ENCODE measurements at places on chromosomes 1 and 21. TPM values are rescaled to one million over a fixed set of nuclear protein-coding genes. Genes with fewer than 3 reads are reported as not detected.

- no peak for DNase-seq
Observed at GRCh38 chr1:42179275-42179674, 14.7 kb upstream of the GUCA2A start.

- no peak for DNase-seq
Observed at GRCh38 chr1:106676021-106676420, 380.5 kb upstream of the PRMT6 start.

Gene VASH2
- total RNA-seq: 0.94 TPM

Gene RBM15
- 23.4 TPM for total RNA-seq

Gene ACTN2
- 0.58 TPM for total RNA-seq

DNA sequence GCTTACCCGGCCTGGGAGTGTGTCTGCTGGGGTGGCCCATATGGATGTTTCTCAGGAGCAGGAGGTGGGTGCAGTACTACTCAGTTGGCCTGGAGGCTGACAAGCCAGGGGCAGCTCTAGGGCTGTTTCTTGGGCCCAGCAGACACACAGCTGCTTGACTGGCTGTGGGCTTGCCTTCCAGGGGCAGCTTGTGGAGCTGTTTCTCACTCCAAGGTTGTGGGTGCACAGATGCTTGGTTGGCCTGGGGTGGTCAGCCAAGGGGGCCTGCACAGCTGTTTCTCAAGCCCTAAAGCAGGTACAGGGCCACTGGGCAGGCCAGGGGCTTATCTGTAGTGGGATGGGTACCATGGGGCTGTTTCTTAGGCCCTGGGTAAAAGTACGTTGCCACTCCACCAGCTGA is 1078.1 kb upstream of the ADGRL2 start:
- DNase-seq: no peak

GRCh38 chr1:80582980-80583379 is 1217.8 kb upstream of the ADGRL2 start:
- no peak for DNase-seq

Gene PRKAA2
- 13.3 TPM for total RNA-seq

GRCh38 chr1:203713125-203713524 is 51.9 kb upstream of the LAX1 start:
- no peak for DNase-seq

Gene SARS1
- 123 TPM for total RNA-seq

DNA sequence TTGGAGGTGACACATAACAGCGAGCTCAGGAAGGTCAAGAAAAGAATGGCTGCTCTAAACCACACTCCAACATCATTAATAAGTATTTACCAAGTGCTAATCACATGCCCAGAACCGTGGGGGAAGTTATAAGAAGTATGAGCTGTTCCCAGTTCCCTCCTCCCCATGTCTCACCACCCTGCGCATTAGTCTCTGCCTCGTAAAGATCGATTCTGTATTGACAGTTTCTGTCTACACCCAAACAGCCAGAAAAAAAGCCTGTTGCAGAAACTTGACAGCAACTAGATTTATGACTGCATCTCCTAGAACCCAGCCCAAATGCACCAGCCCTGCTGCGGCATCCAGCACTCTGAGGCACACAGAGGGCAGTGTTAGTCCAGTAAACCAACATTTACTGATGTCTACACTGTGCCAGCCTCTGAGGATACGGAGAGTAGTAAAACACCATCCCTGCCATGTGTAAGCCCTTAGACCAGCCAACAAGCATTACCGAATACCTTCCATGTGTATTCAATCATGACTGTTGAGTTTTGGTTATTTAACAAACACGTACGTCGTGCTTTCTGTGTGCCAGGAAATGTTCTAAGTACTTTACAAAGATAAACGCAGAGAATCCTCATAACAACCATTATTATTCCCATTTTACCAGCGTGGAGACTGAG is 63.6 kb upstream of the ZBTB40 start:
- no peak for DNase-seq

Gene S100A11
- total RNA-seq: 231 TPM

GRCh38 chr1:155106862-155107261 is 20.8 kb upstream of the EFNA1 start:
- no peak for DNase-seq

DNA sequence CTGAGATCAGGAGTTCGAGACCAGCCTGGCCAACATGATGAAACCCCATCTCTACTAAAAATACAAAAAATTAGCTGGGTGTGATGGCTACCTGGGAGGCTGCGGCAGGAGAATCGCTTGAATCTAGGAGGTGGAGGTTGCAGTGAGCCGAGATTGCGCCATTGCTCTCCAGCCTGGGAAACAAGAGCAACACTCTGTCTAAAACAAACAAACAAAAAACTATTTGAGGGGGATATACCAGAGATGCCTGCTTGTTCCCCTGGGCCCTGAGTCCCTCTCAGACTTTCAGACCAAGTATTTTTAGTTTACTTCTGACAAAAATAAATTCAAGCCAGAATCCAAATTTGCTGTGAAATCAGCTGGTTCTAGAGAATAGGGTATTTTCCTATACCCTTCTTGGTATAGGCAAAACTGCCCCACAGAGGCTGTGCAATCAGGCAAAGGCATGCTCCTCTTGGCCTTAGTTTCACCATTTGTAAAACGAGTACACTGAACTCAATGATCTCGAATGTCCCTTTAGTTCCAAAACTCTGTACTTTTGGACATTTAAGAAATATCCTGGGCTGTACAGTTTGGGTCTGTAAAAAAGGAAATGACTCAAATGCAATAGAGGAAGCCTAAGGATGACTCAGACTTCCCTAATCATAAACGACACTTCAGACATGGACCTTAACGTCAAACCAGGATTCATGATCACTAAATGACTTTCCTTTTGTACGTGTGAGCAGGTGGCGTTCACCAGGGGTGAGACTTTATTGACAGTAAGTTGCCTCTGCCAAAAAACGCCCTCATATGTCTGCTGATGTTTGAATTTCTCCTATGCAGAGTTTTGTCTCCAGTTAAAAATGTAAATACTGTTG is 16.1 kb downstream of the ENSA start:
- no peak for DNase-seq

Gene NBPF19
- total RNA-seq: 42.5 TPM

- no peak for DNase-seq
Observed at GRCh38 chr1:243944429-243945160, 94.6 kb upstream of the AKT3 start.

Gene NMNAT2
- 2.6 TPM for total RNA-seq

All from sciatic nerve (tissue), 2 donors.